CD4-positive, alpha-beta T cell treated with Interferon gamma for 1 hour (primary cell): ENCODE measurements at places on chromosomes 1 and 21.

DNA sequence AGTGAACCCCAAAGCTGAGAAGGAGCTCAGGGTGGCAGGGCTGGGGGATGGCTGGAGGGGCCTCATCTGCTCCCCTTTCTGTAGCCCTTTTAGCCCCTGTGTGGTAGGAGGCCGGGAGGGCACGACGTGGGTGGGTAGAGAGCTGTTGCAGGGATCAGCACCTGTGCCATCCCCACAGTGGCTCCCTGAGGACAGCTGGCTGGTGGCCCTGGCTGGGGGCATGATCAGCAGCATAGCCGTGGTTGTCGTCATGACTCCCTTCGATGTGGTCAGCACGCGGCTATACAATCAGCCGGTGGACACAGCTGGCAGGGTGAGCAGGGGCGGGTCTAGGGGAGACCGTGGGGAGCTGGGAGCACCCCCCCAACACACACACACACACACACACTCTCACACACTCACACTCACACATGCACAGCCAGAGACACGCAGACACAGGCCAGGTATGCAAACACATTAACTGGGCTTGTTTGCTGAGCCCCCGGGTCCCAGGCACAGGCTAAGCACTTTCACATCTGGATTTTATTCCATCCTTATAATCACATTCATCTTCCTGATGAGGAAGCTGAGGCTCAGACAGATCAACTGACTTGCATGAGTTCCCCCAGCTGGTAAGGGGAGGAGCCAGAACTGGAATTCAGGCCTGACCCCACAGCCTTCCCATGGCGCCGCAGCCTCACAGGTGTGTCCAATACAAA lies 2.5 kb downstream of the SLC25A34 start:
- DNase-seq = no peak

DNA sequence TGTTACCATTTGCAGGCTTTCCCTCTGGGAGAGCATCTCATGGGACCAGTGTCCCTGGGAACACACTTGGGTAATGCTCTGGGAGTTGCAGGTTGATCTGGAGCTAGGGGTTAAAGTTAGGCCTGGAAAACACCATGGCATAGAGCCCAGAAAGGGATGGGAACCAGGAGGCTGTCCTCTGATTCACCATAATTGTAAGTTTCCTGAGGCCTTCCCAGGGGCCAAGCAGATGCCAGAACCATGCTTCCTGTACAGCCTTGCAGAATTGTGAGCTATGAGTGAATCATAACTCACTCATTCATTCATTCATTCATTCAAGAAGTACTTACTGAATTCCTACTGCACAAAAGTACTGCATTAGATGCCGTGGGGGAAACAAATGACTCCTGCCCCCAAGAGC lies 50.0 kb downstream of the LACTBL1 start:
- no peak for DNase-seq

DNA sequence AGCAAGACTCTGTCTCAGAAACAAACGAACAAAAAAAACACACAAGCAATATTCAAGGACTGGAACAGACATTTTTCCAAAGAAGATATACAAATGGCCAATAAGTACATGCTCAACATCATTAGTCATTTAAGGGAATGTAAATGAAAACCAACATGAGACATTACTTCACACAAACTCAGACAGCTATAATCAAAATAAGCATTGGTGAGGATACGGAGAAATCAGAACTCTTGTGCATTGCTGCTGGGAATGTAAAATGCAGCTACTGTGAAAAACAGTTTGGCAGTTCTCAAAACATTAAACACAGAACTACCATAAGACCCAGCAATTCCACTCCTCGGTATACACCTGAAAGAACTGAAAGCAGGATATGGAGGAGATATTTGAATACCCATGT lies 15.4 kb downstream of the NOL9 start:
- no peak for DNase-seq

GRCh38 chr1:92623187-92623778 lies 136.6 kb upstream of the GFI1 start:
- no peak for DNase-seq

GRCh38 chr1:66648901-66649595 lies 103.2 kb upstream of the DYNLT5 start:
- no peak for DNase-seq

GRCh38 chr1:186838380-186839040 lies 9.8 kb downstream of the PLA2G4A start:
- no peak for DNase-seq

GRCh38 chr1:171488190-171488929 lies 3.0 kb downstream of the PRRC2C start:
- no peak for DNase-seq

GRCh38 chr1:169849346-169850022 lies 44.2 kb downstream of the SCYL3 start:
- no peak for DNase-seq

- no peak for DNase-seq
Observed at GRCh38 chr1:30657131-30658013, 66.0 kb downstream of the MATN1 start.

DNA sequence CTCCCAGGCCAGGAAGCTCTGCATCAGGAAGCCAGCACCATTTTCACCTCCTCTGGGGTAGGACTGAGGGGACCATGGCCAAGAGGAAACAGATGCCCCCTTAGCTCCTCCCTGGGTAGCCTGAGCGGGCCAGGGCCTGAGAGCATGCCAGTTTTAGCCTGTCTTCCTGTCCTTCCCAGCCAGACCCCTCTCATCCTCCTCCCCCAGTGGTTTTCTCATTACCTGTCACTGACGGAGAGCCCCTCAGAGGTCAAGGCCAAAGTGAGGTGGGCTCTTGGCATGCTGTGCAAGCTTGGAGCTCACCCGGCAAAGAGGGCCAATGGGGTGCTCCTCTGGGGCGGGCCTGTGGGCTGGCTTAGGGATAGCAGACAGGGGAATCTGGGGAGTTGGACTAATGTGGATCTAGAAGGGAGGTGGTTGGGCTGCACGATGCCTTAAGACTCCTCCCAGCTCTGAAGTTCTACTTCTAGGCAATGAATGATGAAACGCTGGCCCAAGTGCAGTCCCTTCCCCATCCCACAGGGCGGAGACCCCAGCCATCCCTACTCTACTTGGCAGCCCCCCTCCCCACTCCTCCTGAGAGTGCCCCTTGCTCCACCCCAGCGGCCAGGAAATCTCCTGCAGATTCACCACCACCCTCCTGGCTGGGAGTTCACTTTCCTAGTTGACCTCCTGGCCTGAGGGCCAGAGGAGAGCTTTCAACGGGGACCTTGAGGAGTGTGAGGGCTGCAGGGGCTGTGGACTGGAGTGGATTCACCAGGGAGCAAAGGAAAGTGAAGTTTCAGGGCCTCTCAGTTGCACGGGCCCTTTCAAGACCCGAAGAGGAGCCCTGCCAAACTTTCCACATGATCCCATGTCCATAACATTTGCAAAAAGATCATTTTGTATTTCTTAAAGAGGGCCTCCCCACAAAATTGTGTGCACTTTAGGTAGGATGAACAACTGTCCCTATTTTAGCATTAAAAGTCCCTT lies 9.4 kb upstream of the LMNA start:
- no peak for DNase-seq

DNA sequence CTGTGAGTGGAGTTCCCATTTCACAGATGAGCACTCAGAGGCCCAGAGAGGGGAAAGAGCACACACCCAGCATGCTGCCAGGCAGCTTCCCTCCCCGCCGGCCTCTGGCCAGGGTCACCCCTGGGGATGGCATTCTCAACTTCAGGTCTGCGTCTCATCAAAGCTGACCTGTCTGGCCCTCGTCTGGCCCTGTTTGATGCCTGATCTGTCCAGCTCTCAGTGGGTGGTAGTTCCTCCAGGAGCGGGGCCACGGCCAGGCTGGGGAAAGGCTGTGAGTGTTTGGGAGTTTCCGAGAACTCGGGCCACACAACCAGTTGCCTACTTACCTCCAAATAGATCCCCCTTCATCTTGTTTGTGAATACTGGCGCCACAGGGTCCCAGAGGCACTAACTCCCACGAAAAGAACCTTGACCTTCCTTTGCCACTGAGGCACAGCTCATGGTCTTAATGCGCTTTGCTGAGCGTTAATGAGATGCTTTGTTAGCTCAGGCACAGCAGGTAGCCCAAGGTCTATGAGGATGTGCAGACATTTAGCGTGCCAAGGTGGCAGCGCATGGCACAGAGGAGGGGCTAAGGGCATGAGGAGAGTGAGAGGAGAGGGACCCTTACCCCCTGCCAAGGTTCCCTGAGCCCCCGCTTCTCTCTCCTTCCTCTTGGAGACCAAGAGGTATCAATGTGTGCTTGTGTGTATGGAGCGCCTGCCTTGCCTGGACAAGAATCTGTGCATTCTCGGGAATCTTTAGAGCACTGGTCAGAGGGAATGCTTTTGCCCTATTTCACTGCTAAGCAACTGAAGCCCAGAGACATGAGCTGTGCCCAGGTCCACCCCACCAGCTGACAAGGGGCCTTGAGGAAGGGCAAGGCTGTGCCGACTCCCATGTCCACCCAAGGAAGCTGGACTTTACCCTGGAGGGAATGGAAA lies 61.2 kb downstream of the DISP3 start:
- DNase-seq = no peak

DNA sequence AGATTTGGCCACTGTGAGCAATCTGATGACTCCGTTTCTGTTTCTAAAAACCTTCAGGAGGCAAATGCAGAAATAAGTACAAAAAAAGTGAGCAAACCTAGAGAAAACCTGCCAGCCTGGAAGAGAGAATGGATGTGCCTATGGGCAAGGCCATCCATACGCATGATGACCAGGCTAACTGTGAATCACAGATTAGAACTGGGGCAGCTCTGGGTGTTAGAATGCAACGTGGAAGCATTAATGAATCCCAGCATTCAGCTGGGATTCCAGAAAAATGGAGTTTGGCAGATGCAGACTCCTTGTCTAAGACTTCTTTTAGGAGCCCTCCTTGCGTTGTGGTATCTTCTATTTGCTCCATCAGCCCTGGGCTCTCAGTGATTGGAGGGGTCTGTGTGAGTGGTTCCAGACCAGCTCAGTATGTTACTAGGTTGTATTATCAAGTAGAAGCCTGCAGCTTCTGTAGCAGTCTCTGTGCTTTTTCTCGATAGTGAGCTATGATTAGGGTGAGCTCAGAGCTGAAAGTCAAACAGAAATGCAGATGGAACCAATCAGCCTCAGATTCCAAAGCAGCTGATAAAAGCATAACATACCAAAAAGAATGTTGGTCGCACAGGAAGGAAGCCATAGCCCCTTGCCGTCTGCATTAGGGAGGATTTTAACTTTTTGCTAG lies 154.0 kb downstream of the PSMG1 start:
- DNase-seq = no peak

GRCh38 chr21:32278103-32278502 lies 746 bp downstream of the MIS18A start:
- no peak for DNase-seq

- no peak for DNase-seq
Observed at GRCh38 chr1:85485516-85485915, 20.6 kb upstream of the DDAH1 start.

DNA sequence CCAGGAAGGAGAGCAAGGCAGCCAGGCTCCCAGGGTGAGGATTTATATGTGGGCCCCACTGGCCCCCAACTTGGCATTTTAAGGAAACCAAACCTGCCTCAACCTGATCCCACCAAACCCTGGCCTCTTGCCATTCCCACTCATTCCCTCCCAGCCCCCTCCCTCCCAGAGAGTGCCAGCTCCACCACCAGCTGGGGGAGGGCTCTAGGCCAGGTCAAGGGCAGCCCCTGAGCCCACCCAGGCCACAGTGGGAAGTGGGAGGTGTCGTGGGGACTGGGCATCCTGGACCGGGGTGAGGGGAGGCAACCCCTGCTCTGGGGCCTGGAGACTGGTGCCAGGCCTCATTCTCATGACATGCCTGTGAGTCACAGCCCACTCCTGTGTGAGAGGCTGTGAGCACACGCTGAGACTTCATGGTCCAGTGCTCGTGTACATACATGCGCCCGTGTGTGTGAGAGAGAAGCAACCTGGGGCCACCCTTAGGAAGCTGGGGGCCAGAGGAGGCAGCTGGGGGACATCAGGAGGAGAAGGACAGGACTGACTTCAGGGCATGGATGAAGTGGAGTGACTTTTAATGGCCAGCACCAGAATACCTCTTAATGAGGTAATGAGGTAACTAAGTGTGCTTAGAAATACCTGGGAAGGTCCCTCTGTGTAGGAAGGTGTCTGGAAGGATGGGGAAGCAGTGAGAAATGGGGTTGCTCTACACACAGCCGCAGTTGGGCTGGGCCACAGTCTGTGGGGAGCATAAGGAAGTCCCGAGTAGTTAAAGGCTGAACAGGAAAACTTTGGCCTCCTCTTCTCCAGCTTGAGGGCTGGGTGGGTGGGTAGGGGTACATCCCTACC lies at the start of gene S100A2:
Gene S100A2 (minus strand): TSS at position 316 of the 846 bp plus-strand sequence. CDS start 1,967 bp downstream, outside the sequence.
- peak; percentile 66 for DNase-seq

DNA sequence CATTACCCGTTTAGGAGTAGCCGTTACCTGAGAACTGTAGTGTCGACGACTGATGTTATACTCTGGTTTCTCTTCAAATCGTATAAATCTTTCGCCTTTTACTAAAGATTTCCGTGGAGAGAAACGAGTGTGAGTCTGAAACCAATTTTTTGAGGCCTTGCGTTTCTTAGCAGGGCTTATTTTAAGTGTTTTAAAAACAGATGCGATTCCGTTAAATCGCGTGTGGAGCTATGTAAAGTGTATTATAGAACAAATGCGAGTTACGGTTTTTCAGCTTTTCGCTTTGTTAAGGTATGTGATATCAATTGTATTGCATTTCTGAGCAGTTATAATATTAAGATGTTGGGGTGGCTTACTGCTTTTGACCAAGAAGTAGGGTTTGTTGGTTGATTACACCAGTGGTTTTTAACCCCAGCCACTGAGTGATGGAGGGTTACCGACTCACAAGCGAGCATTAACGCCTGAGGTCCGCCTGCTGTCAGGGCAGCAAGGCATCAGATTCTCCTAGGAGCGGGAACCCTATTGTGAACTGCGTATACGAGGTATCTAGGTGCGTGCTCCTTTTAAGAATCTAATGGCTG lies 18.0 kb downstream of the KIAA2013 start:
- DNase-seq = peak; percentile 82

GRCh38 chr1:25467193-25467592 lies 36.5 kb downstream of the MACO1 start:
- DNase-seq = no peak
